T-helper 9 cell (primary cell): ENCODE measurements at places on chromosomes 1 and 21.

GRCh38 chr1:206729507-206729906 is 41.1 kb upstream of the IL19 start:
- no peak for DNase-seq

GRCh38 chr1:226664413-226665101 is 74.5 kb downstream of the ITPKB start:
- no peak for DNase-seq

GRCh38 chr1:119633575-119633974 is 14.5 kb downstream of the ZNF697 start:
- no peak for DNase-seq

DNA sequence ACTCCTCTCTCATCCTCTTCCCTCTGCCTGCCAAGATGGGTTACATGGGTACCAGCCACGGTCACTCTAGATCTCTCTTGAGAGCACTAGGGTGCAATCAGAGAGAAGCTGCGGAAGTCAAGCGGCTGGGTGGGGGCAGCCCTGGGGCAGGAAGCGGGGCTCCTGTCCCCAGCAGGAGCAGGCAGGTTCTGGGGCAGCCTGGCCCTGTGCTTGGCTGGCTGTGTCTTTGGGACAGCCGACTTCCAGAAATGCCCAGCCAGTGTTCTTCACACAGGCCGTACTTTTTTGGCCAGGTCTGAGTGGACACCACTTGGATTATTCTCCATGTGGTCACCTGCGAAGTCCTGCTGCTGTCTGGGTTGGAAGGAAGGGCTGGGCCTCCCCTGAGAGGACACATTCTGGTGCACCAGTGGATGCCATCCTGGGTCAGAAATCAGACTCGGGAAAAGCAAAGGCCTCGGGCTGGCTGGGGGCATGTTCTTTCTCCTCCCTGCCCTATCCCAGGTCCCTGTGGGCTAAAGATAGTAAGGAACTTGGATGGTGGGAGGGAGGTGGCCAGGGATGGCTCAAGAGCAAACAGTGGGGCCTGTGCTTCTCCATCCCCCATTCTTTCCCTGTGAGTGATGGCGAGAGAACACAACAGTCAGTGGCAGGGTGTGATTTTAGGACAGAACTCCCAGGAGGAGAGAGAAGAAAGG is 93.7 kb downstream of the ITPKB start:
- no peak for DNase-seq

DNA sequence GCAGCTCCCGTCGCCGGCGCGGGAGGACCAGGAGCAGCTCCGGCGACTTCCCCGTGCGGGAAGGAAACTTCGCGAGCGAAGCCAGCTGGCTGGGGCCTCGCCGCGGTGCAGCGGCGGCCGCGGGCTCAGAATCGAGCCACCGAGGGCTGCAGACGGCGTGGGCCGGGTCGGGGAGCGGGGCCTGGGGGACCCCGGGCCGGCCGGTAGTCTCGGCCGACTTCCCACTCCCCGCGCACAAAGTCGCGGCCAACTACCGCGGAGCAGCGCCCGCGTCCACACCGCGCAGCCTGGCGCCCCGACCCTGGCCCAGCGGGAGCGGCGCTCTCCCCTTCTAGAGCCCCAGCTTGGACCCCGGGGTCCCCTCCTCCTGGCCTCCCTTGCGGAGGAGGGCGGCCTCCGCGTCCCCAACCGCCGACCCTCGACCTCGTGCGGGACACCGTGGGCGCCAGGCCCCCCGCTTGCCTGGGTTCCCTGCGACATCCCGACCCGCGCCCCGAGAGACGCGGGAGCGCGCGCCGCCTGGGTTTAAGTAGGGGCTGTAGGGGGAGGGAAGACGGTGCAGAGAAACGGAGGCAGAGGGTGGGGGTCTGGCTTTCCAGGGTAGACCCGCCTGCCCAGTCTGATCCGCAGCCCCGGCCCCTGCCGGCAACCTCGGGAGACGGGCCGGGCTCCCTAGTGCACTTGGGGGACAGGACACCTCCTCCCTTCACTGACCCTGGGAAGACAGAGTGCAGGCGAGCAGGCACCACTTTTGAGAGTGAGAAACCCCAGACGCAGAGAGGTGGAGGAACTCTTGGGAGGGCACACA is 4.7 kb downstream of the PRDM16 start:
- no peak for DNase-seq

DNA sequence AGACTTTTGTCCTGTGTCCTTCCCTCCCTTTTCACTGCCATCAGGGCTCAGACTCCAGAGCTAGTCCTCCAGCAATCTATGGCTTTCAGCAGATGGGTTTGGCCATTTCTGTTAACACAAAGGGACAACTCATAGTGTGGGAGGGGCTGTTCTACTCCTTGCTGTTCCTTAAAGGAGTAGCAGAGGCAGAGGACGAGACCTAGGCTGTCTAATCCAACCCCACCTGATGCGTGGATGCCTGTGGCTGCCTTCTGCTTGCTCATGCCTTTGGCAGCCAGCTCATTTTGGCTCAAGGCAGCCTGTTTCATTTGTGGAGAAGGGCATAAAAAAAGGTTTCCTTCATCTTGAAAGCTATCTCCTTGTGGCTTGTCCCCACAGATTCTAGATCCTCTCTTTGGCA is 27.0 kb downstream of the MFSD2A start:
- DNase-seq: no peak

DNA sequence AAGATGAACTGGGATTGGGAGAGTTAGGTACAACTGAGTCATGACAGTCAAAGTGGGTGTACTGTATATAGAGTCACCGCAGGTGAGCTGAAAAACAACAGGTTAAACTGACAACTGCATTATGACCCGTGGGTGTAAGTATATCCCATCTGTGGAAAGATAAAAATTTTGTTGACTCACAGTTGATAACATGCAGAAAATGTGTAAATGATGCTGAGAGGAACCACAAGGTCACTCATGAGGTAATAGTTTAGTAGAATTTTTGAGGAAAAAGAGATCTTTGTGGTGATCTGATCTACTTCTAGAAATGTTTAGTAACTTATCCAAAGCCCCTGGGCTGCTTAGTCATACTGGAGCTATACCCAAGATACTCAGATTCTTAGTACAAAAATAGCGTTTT is 838 bp downstream of the OR2C3 start:
- DNase-seq: no peak

DNA sequence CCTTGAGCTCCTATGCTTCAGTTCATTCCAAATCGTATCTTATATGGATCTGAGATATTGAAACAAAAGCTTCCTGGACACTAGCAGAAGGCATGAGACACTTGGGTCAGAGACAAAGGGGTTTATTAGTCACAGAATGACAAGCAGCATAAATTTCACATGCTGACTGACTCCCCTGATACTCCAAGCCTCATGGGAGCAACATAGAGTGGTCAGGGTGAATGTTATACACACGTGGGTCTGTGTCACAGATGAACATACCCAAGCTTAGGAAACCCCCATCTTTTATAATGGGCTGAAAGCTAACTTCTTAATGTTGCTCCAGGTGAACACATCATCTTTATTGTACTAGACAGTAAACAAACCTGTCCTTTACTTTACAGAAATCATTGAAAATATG is 599.9 kb upstream of the RGS18 start:
- no peak for DNase-seq

DNA sequence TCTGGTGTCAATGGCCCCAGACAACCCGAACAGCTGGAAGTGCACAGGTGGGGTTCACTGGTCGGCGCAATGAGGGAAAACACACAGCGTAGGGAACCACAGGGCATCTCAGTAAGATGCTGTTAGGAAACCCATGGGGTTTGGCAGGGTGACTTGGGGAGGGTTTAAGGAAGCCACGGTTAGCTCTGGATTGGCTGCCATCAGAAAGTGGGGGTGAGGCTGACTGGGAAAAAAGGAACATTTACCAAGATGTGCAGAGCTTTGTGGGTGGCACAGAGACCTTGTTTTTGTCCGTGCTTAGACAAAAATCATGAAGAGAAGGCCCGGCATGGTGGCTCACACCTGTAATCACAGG is 11.0 kb downstream of the ALDH4A1 start:
- no peak for DNase-seq

- DNase-seq: no peak
These were observed 21.7 kb upstream of the IL12RB2 start for GRCh38 chr1:67285780-67286488.

DNA sequence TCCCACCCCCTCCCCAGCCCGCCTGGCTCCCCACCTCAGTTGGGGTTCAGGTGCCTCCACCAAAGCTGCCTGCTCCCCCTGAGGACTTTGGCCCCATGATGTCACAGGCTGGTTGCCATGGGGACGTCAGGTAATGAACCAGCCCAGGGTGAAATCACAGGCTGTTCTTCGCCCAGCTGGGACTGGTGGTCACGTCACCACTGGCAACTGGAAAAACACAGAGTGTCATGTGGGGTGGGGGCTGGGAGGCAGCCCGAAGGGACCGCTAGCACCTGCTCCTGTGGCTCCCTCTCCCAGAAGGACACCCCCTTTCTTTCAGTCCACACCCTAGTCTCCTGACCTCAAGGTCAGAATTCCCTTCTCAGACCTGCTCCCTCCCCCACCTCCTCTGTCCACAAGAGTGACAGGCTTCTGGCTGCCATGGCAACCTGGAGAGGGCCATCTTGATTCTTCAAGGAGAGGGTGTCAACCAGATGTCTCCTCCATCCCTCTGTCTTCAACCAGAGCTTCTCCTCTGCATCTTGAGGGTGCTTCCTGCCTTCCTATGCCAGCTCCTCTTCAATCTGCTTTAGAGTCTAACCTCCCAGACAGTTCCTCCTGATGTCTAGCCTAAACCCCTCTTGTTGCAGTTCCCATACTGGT is 6.2 kb downstream of the FAM131C start:
- DNase-seq: no peak

GRCh38 chr1:168218658-168219057 is 7.1 kb upstream of the SFT2D2 start:
- no peak for DNase-seq

- peak; percentile 10 for DNase-seq
These were observed 2.2 kb downstream of the IER5 start for GRCh38 chr1:181090641-181091126.

DNA sequence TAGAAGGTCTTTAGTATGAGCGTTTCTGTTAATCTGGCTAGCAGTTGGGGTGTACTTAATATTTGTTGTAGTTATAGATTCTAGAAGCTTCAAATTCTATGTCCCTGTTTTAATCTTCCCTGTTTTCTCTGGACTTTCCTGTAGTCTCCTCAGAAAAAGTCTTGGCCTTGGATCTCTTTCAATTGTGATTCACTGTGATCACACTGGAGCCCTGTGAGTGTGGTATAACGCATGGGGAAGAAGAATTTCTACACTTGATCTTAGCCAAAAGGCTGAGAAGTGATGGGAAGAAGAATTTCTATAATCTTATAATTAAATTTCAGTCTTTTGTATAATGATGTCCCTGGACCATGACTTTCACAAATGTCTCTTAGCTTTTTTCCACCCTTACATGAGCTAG is 36.7 kb upstream of the COP1 start:
- no peak for DNase-seq

DNA sequence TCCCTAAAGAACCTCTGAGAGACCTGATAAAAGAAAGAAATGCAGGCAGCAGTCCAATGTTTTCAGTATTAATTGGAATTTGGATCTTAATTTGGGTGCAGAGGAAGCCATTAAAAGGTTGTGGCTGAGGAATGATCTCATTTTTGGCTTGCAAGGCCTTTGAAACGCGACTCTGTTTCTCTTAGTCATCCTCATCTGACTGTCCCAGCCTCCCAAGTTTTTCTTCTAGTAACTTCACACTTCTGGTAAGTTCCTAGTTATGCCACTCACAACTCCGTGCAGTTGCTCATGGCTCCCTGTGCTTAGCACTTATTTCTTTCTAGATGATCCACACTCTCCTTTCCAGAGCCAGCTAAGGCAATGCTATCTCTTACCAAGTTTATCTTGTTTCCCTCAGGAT is 147.4 kb upstream of the USP24 start:
- DNase-seq: no peak

- no peak for DNase-seq
These were observed 11.1 kb upstream of the MEF2D start for GRCh38 chr1:156511644-156512043.

GRCh38 chr1:18592368-18592767 is 38.3 kb upstream of the PAX7 start:
- no peak for DNase-seq

DNA sequence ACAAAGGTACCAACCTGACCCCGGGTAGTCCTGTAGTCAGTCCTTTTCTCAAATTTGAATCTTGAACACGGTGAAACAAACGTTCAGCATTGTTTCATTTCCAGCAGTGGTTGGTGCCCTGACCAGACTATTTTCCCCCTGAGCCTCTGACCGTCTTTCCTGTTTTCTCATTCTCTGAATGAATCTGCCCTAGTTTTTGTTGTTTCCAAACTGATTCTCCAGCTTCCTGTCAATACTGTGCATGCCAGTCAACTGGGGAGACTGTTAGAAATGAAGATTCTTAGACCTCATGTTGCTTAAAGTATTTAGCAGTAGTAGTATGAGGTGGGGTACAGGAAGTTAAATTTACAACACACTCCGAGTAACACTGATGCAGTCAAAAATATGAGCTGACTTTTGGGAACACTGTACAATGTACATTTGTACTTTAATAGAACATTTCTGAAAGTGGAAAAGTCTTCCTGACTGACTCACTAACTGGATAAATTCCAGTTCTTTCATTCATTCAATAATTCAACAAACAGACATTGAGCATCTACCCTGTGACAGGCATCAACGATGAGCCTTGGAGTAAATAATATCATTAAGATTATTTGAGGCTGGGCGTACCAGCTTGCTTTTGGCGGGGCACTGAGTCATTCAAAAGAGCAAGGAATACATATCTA is 26.0 kb upstream of the ZRANB2 start:
- no peak for DNase-seq

GRCh38 chr1:214429951-214430770 is 121.2 kb downstream of the PTPN14 start:
- DNase-seq: no peak

- no peak for DNase-seq
These were observed 945.5 kb downstream of the TTLL7 start for GRCh38 chr1:83053446-83053845.

- no peak for DNase-seq
These were observed 311.1 kb downstream of the AJAP1 start for GRCh38 chr1:4965346-4966075.

DNA sequence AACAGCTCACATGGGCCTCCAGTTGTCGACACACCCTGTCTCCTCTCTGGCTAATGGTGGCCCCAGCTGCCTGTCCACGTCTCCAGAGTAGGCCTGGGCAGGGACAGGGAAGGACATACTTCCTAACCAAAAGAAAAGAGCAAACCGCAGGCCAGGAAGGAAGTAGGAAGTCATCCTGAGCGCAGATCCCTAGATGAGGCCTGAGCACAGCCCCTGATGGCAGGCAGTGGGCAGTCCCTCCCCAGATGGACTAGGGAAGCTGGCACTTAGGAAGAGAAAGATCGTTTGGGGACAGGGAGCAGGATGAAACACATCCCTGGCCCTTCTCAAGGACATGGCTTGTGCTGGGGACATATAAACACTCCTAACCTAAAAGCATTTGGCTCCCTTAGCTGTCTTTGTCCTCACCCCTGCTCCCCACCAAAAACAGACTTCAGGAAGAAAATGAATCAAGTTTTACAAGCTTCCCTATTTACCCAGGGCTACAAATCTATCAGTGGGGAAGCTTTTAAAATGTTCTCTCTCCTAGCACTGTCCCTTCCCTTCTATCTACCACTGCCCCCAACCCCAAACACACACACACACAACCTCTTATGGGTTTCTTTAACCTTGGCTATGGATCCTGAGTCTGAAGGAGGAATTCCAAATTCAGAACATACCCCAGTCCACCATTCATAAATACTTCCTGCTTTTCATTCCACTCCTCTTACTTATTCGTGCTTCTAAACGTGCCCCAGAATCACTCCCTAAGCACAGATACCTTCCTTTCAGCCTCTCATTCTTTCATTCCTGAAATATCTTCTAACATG is 21.1 kb downstream of the SSBP3 start:
- DNase-seq: no peak
